Dorsolateral prefrontal cortex (tissue), 122 donors: ENCODE measurements at places on chromosomes 3 and 15.

DNA sequence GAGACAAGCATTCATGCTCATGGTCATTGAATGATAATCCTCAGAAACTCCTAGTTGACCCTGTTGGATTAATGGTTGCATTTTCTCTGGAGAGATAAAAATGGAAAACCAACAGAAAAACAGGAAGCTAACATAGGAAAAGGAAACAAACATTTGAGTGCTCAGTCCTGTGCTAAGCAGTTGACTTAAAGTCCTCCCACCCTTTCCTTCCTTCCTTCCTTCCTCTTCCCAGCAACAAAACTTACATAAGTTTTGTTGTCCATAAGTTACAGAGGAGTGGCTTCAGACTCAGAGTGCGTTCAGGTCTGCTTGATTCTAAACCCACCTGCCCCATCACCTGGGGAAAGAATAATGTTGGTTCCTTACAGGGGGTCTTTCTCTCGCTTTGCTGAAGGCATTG, 163.8 kb upstream of the RGMA start:
- no peak for DNase-seq

GRCh38 chr3:52023860-52024764, 28.4 kb upstream of the RPL29 start:
- DNase-seq, result no peak

DNA sequence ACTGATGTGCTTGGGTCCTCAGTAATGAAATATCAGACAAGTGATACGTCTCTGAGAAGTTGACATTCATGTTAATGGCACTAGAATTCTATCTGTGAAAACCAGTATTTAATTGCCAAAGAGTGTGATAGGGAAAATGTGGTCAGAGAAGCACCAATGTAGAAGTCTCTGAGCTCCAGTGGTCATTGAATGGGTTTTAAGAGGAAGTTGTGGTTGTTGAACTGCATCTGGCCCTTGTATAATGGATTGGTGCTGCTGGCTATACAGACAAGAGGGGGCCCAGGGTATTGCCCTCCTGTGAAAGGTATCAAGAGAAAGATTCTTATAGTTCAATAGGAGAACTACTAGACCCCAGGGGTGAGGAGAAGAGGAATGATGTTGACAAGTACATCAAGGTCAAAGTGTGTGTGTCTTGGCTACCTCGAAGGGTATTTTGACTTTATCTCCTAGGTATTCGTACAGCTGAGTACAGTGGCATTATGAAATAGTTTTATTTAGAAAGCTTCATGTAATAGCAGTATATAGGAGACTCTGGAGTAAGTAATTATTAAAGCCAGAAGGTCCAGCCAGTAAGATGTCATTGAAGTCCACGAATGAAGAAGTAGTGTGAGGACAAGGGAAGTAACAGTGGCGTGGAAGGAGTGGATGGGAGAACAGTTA, 47.1 kb downstream of the CHD2 start:
- DNase-seq, result no peak

DNA sequence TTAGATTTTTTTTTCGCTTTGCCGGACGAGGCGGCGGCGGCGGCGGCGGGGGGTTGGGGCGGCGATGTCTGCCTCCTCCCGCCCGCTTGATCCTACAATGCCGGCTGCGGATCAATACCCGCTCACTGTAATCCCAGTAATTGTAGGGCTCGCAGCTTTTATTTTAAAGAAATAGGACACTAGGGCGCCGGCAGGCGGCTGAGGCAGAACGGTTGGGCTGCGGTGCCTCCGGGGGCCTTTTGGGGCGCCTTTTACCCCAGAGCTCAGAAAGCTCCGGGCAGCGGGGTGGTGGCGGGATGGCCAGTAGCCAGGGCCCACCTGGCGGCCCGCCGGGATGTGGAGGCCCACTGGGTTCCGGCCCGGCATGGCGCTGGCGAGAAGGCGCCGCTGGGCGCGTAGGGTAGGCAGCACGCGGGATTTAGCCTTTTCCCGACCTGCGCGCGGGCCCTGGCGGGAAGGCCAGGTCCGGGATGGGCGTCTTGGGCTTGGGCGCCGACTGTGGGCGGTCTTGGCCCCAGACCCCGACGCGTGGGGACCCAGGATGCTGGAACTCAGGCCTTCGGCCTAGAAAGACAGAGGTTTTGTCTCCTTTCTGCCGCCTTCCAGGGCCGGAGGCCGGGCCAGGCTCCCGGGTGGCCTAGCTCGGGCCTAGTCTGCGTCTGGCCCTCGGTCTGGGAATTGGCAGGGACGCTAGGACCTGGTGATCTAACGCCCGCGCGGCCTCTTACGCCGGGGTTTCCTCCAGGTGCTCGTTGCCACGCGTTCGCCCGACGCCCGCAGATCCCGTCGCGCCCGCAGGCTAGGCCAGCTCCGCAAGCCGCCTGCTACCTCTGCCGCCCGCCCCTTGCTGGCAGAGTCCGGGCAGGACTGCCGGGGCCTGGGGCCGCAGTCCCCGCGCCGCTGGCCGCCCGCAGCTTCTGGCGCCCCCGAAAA, 15.5 kb upstream of the ONECUT1 start:
- DNase-seq, result no peak

DNA sequence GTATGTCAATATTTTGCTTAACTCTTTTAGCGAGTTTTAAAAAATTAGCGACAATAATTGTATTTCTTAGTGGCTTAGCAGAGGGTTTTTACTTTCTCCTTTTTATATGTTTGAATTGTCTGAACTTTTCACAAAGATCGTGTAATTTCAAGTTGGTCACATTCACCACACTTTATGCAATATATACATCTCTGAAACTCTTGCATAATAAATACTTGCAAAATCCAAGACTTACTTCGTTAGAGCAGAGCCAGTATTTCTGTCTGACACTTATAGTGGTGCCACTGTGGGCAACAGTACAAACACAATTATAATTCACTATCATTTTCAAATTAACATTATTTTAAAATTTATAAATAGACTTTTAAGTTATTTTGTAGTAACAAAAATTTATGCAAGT, 62.0 kb downstream of the SUCNR1 start:
- no peak for DNase-seq

DNA sequence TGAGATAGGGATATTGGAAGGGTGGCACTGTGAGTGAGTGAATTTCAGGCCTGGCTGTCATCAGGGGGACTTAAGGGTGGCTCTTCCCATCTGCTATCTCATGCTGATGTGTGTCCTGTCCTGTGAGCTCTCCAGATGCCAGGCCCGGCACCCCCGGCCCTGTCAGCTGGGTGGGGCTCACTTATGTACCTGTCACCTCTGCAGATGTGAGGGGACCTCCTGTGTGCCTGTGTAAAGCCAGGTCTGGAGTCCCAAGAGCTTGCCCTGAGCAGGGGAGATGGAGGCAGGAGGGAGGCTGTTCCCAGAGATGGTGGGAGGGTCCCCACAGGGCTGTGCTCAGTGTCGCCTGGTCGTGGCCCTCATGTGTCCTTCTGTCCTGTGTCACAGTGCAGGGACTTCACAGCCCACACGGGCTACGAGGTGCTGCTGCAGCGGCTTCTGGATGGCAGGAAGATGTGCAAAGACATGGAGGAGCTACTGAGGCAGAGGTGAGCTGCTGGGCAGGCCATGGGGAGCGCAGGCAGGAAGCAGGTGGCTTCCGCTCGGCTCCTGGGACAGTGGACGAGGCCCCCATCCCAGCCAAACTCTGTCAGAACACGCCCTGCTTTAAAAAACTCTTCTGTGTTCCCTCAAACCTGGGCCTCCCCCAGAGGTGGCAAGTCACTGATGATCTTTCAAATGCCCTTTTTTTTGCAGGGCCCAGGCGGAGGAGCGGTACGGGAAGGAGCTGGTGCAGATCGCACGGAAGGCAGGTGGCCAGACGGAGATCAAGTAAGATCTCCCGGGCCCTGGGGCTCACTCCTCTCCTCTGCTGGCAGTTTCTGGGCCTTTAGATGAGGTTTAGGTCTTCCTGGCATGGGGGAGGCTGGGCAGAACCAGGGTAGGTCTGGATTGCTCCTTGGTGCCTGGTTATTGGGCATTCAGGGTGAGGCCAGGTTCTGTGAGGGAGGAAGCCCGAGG, 23.1 kb downstream of the PSTPIP1 start:
- DNase-seq, result no peak
